Brain microvascular endothelial cell (primary cell): ENCODE measurements at places on chromosomes 1 and 21.

DNA sequence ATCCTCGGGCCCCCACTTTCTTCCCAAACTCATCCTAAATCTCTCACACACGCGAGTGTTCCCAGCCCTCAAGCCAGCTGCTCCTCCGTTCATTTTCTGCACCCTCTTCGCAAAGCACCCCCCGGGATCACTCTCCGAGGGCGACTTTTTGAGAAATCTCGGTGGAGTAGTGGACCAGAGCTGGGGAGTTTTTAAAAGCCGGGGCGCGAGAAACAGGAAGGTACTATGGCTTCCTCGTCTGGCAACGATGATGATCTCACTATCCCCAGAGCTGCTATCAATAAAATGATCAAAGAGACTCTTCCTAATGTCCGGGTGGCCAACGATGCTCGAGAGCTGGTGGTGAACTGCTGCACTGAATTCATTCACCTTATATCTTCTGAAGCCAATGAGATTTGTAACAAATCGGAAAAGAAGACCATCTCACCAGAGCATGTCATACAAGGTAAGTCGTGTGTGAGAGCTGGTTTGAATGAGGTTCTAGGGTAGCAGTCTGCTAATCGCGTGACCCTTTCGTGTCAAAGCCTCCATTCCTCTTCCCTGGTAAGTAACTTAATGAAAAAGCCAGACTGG is 800 bp downstream of the DR1 start:
- no peak for DNase-seq

DNA sequence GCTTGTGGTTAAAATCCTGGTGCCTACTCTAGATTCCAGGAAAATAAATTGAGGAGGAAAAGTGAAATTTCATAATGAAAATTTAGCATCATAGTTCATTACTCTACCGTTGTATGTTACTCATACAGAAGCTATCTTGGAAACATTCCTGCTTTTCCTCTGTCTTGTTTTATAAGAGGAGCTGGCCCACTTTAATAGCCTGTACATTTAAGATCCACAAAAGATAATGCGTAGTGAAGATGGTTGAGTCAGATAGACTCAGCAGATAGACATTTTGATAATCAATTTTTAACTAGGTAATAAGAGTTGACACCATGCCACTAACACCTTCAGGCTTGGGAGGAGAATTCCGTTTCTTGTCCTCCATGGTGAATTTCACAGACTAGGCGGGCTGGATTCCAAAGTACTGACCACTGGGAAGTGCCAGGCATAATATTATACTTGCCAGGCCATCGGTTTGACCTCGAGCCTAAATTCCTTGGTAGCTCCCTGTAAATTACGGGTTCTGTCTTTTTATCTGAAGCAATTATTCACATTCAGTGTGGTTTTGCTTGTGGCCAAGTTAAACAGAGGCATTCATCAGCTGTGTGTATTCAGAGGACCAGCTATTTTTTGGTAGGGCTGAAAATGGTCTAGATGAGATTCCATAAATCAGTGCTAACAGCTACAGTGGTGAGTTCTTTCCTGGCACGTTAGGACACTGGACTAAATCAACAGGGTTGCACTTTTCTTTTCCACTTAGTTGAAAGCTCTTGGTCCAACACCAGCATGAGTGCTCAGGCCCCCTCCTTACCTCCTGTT is 111.9 kb upstream of the KAZN start:
- peak; percentile 6 for DNase-seq

DNA sequence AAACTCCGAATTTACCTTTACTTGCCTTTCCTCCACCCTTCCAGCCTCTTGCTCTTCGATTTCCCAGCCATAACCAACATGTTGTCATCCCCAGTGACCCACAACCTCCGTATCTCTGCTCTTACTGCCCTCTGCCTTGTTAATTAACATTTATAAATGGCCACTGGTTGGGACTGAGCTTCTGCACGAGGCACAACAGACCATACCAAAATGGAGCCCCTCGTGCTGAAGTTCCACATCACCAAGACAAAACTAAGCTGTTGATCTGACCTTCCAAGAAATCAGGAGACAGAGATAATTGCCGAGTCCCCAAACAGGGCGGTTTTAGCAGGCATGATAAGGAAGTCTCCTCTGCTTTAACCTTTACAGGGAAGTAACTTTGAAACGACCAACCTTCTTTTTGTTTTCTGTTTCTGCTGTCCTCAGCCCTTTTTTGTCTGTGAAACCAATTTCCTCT is 71.9 kb downstream of the NMNAT2 start:
- no peak for DNase-seq

DNA sequence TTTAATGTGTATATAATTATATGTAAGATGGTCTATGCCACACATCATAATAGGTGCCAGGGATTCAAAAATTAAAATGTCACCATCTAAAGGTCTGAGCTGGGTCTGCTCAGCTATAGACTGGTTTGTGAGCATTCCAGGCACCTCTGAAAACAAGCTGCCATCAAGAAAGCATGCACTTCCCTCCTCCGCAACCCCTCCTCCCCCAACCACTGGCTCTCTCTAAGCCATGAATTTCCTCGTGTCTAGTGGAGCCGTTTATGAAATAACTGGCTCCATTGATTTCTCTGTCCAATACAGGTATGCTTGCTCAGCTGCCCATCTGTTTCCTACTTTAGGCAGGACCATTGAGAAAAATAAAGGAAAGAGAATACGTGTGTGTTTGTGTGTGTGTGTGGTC is 522.6 kb upstream of the PLXNA2 start:
- no peak for DNase-seq

- DNase-seq: no peak
Measured at GRCh38 chr1:227947386-227947675, 401 bp downstream of the WNT9A start.
